Fibroblast of the aortic adventitia (primary cell): ENCODE measurements at places on chromosomes 2 and 18. TPM values are rescaled to one million over a fixed set of nuclear protein-coding genes. Genes with fewer than 3 reads are reported as not detected.
A peak's percentile ranks its signal among the peaks of the same experiment; 100 is the strongest.

GRCh38 chr2:143128681-143129580 lies at the start of gene ARHGAP15:
TSS of gene ARHGAP15 (plus strand) at chr2:143129419.
- no peak for DNase-seq

ATIC gene
- total RNA-seq, result 24.5 and 28.0 TPM in 2 replicates

MAT2A gene
- 161 and 179 TPM in 2 replicates for total RNA-seq

DNA sequence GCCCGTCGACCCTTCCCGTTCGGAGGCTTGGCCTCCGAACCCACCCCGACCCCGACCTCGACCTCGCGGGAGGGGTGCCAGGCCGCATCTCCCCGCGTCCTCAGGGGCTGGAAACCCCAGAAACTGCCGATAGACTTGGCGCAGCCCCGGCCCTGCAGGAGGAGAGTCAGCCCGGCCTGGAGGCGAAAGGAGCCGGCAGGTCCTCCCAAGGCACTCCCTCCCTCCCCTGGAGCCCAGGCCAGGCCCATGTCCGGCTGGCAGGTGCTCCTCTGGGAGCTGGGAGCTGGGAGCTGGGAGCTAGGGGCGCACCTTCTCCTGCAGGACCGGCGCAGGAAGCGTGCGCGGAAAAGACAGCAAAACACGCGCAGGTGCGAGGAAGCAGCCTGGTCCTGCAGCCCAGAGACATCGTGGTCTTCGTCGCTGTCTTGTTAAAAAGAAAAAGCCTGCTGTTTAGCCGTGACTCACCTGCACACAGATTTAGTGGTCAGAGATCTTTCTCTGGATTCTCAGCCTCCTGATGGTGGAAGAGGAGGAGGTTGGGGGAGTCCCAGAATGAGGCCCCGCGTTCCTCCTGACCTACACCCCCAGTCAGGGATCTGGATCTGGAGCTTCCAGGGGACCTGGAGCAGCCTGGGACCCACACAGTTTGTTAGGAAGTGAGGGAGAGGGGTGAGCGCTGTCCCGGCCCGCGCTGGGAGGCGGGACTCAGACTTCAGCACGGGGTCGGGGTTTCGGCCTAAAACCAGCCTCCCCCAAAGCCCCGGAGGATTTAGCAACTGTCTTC lies 660 bp upstream of the MBP start:
- DNase-seq, result no peak

TDRD15 gene
- total RNA-seq, result not detected in 2 replicates

DNA sequence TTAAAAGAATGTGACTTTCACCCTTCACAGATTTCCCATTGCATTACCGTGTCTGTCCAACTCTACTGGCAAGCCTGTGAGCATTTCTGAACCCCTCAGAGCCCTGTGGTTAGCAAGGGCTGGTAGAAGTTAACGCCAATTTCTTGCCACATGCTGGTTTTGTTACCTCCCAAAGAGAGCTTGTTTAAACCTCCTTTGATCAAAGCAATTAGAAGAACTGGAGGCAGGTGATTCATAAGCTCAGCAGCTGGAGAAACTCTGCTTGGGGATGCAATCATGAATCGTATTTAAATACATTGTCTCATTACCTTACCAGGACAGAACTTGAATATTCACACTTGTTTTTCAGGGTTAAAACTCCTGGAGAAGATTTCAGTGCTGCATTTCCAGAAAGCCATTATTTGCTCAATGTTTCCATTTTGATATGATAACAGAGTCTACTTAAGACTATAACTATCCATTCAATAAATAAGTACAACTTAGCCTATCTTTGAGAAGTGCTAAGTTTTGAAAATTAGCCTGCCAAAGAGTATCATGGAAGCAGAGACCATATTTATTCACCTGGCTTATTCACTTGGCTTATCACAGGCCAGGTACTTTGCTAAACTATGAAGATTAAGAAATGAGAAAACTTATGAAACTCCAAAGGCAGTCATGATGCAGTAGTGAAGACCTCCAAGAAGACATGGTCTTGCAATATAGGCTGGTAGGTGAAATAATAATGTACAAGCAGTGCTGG lies 292.8 kb downstream of the INSIG2 start:
- DNase-seq, result no peak

GRCh38 chr2:20143263-20143662 lies 81.7 kb downstream of the SDC1 start:
- DNase-seq, result peak; percentile 43

GNLY gene
- not detected in 2 replicates for total RNA-seq

GRCh38 chr2:128366713-128367511 lies 48.2 kb upstream of the HS6ST1 start:
- DNase-seq, result no peak

- DNase-seq, result no peak
Measured at GRCh38 chr2:20210462-20210861, 14.5 kb downstream of the SDC1 start.

GRCh38 chr2:180790891-180791290 lies 189.5 kb upstream of the UBE2E3 start:
- DNase-seq, result peak; percentile 51

GRCh38 chr18:22424565-22424963 lies 6.8 kb upstream of the CTAGE1 start:
- DNase-seq, result no peak

DNA sequence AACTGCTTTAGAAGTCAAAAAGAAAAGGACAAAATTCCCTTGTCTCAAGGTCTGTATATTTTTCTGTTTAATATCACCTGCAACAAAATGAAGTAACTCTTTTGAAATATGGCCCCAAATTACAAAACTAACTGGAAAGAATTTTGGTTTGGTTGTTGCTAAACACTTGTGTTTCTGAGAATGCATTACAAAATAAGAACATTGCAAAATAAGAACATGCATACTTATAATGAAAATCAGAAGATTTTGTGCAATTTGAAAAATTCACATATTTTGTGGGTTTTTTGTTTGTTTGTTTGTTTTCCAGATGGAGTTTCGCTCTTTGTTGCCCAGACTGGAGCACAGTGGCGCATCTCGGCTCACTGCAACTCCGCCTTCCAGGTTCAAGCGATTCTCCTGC lies 21.8 kb downstream of the NDUFB3 start:
- no peak for DNase-seq

DNA sequence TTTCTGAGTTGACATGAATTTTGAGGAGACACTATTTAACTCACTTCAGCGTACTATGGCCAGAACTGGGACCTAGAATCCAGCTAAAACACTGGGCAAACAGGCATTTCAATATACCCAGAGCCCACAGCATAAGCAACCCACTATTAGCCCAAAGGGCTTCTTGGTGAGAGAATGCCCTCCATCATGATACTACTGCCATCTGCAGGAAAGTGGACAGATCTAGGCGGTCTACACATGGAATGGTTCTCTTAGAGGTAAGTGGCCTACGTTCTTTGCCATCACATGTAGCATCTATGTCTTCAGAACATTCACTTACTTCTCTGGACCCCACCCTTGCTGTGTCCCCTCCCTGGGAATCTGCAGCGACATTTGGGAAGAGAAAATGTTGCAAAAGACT lies 181.3 kb upstream of the LINC00305 start:
- DNase-seq, result no peak

- DNase-seq, result no peak
Measured at GRCh38 chr2:227597036-227597435, 1.7 kb upstream of the SCYGR2 start.

DNA sequence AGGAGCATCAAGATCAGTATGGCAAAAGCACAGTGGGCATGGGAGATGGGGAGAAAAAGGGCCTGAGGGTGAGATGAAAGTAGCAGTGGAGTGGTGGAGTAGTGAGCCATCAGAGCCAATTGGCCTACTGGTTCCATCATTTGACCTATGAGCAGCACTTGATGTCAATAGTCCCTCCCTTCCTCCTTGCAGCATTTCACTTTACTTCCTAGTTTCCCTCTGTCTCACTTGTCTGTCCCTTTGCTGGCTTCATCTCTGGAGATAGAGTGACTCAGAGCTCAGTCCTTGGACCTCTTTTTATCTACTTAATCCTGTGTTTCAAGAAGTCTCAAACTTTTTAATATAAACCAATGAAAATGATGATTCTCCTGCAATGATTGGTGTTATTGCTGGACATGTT lies 32.1 kb downstream of the FBXO48 start:
- DNase-seq, result no peak

DNA sequence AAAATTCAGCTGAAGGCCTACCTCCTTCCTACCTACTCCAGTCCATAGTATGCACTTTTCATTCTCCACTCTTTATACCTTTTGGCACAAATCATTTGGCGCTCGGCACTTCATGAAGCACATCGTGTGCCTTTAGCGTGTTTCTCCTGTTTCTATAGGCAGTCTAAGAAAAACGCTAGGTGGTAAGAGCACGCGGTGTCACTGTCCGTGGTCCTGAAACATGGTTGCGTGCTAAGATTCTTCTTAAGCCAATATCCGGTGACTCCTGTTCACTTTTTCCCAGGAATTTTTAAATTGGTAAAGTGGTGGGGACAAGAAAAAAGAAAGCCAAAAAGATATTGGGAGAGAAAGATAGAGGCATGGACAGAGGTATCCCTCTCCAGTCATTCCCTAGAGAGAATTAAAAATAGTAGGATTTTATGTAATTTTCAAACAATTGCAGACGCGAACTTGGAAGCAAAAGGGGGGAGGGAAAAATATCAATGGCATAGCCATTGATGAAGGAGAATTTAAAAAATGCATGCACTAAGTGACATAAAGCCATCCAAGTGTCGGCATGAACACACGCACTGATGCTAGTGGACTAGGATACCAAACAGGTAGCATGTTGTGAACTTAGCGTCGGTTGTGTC lies 1.4 kb upstream of the CTNNA2 start:
- peak; percentile 25 for DNase-seq

RTP5 gene
- not detected in 2 replicates for total RNA-seq

SGO2 gene
- total RNA-seq, result 21.3 and 23.3 TPM in 2 replicates

CDH19 gene
- not detected in 2 replicates for total RNA-seq

STARD6 gene
- total RNA-seq, result not detected in 2 replicates

CRYGC gene
- total RNA-seq, result not detected in 2 replicates

DNA sequence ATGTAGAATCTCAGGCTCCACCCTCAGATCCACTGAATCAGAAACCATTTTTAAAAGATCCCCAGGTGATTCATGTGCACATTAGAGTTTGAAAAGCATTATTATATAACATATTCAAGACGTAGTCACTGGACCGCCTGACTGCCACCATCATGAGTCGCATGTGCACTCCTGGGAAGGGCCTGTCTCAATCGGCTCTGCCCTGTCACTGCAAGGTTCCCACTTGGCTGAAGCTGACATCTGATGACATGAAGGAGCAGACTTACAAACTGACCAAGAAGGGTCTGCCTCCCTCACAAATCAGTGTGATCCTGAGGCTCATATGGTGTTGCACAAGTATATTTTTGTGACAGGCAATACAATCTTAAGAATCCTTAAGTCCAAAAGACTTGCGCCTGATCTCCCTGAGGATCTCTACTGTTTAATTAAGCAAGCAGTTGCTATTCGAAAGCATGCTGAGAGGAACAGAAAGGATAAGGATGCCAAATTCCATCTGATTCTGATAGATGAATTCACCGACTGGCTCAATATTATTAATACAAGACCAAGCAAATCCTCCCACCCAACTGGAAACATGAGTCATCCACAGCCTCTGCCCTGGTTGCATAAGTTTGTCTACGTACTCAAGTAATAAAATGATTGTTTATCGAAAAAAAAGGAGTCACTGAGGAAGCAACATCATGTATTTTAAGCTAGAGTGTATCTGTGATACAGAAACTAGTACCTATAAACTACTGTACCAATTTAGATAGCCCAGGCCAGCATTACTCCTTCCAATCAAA lies 26.2 kb downstream of the ATAD2B start:
- peak; percentile 92 for DNase-seq

KCTD1 gene
- total RNA-seq, result 9.9 and 21.8 TPM in 2 replicates

PXDN gene
- total RNA-seq, result 55.5 and 137 TPM in 2 replicates

GRCh38 chr2:49288113-49288705 lies 133.9 kb upstream of the FSHR start:
- no peak for DNase-seq

CLEC4F gene
- not detected in 2 replicates for total RNA-seq

CYP26B1 gene
- 2.5 and 8.6 TPM in 2 replicates for total RNA-seq

DNA sequence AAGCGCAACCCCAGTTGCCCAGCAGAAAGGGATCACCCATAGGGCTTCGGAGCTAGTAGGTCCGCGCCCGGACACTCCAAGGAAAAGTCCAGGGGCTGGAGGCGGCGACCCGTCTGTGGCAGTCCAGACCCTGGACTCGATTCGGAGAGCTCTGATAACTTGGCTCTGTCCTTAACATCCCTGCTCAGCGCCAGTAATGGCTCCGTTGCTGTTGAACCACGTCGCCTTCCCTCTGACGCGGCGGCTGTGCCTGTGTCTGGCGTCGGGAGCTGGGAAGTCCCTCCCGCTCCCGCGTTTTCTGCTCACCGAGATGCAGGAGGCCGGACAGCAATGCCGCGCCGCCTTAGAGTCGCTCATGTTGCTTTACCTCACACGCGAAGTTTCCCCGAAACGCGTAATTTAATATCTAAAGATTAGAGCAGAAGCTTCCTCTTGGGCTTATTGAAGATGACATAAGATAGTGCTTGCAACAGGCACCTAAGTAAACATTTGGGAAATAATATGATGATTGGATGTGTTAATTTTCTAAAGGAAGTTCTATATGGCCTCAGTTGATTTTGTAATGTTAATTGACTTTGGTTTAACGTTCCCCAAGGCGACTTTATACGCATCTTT lies 1.3 kb upstream of the ZBTB14 start:
- peak; percentile 76 for DNase-seq

DNA sequence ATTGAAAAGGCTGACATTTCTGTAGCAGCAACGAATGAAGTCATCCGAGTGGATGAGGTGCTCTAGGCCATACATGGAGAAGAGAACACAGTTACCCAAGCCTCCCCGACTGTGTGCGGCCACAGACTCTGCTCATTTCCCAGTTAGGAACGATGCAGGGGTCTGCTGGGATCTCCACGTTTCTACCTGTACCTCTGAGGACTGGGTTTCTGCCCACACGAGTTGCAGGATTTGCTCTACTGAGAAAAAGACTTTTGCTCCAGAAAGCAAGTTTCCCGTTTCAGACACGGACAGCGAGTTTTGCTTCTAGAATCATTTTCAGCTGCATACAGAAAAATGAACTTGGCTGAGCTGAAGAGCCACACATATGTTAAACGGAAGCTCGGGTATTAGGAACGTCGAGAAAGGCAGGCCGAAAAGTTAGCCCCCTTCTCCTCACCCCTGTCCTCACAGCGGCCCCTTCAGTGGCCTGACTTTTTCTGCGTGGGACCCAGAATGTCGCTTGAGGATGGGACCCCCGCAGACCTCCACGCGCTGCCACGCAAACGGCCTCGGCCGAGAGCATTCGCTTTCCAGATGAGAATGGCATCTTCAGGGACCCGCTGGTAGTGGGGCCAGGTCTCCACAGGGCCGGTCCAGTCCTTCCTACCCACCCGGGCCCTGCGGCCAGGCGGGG lies 582 bp upstream of the RAB31 start:
- DNase-seq, result peak; percentile 58

GRCh38 chr2:164984428-164984827 lies 29.1 kb upstream of the SLC38A11 start:
- peak; percentile 16 for DNase-seq

DNA sequence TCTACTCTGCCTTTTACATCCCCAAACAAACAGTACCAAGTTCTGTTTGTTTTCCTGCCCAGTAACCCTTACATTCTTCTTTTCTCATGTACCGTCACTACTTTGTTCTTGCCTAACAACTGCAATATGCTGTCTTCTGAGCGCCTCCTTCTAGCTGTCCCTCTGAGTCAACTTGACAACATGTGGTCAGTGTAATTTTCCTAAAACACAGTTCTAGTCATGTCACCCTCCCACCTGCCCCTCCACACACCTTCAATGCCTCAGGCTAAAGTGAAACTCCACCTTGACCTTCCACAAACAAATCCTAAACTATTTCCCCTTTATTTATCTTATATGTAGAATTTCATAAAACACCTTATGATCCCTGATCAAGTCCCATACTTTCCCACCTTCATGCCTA lies 124.6 kb upstream of the CD302 start:
- DNase-seq, result no peak

MAPK4 gene
- under 0.01 TPM in 1 of 2 replicates, not detected in the other for total RNA-seq
